ENCODE measurements at places on chromosomes 1 and 21.

- DNase-seq: no peak
These were observed 17.7 kb downstream of the SUSD4 start for GRCh38 chr1:223346311-223346710.

DNA sequence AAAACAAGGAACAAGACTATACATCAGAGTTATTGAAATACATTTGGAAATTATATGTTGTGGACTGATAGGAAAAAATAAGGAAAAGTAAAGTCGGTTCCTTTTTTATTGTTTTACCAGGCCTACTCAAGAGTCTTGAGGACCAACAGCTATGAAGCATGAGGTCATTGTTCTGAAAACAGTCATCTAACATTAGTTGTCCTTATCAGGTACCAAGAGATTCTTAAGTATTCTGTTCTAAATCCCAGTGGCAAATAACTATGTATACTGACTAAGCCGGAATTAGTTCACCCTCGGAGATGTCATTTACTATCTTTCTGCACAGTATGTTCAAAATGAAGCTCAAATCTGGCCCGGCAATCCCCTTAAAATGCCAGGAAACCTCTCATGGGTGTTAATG, 585 bp downstream of the ADGRL4 start:
- no peak for DNase-seq

GRCh38 chr1:67682659-67683197, 2.3 kb upstream of the GADD45A start:
- no peak for DNase-seq

DNA sequence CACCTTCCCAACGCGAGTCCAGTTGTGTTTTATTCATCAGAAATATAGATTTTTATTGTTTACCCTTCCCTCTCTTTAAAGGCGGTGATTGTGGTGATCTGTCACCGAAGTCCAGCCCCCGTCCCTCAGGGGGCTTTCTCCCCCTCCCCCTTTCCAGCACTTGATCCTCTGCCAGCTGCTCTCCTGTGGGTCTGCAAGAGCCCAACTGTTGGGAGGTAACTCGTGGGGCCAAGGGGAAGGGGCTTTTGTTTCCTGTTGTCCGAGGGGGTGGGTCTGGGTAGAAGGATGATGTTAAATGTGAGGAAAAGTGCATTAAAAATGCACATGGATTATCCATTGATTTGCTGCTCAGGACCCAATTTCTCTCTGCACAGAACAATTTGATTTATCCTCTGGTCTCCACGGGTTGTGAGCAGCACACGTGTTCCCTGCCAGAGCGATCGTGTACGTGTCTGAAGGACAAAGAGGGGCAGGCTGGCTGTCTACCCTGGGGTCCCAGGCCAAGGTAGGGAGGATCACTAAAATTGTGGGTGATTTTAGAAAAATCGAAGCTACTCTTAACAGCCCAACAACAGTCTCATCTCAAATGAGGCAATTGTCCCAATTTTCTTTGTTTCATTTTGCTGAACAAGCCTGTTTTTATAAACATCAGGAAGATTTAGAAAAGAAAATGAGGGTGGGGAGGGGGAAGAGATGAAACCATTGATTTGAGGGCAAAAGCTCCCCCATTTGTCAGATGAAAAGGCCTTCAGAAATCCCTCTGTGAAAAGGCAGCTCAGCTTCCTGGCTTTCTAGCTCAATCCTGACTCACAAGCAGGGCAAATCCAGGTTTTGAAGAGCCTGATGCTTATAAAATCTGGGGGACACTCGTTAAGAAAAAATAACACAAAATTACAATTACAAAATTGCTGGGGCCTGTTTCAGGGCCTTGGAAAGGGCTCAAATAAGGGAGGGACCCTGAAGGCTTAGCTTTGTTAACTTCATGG, 176.2 kb downstream of the RHOU start:
- no peak for DNase-seq

DNA sequence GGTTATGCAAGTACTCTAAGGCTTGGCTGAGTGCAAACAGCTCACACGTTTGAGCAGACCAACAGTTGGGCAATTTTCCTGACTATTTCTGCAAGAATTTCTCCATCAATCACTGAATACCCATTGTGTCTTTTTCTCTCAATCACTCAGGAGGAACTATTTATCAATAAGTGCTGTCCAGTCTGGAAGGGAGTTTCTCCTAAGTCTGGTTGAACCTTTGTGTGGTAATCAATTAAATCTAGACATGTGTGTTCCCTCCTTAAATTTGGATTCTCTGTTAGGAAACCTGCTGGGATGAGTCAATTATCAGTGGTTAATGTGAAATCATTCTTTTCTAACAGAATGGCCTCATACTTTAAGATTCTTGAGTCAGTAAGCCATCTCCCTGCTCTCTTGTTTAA, 6.8 kb upstream of the AADACL3 start:
- no peak for DNase-seq
